ENCODE measurements at places on chromosomes 6 and 20.

DNA sequence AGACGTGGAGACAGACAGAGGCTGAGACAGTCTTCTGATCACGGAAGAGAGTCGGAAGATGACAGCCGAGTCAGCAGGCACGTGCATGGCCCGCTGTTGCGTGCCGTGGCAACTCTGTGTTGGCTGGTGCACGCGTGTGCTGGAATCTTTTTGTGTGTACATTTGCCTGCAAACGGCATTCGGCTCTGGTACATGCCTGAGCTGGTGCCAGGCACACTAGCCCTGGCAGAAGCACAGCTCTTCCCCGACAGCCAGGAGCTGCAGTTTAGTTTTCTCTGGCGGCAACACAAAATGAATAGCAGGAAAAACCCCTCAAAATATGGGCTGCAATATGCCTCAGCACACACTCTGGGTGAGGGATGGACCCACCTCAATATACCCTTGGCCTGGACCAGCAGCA lies 769 bp upstream of the PDYN start:
- DNase-seq: no peak

DNA sequence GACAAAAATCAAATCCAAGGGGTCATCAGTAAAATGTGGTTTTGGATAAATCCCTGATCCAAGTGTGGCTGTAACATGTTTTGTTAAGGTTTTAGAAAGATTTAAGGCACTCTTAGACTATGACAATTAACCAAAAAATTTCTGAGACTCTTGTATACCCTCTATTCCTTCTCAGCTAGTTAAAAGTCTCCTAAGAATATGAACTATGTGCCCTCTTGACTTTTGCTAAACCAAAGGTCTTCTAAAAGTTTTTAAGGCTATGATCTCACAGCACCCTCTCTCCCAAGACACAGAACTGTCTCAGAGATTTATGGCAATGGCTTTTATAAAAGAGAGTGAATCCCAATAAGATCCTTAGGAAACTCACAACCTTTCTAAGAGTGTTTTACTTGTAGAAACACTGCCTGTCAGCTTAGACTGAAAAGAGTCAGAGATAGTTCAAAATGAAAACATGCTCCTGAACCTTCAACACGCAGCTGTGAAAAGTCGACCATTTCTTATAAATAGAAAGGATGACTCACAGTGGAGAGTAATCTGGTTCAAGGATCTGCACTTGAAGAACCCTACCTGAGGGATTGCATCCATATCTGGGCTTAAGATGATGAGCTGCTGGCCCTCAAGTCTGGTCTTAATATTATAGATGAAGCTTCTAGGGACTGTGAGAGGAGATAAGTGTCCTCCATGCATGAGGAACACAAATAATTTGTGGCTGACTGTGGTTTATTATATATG lies 388.4 kb upstream of the GJE1 start:
- no peak for DNase-seq

GRCh38 chr20:50328222-50328979 lies 137.8 kb downstream of the CEBPB start:
- DNase-seq: no peak

DNA sequence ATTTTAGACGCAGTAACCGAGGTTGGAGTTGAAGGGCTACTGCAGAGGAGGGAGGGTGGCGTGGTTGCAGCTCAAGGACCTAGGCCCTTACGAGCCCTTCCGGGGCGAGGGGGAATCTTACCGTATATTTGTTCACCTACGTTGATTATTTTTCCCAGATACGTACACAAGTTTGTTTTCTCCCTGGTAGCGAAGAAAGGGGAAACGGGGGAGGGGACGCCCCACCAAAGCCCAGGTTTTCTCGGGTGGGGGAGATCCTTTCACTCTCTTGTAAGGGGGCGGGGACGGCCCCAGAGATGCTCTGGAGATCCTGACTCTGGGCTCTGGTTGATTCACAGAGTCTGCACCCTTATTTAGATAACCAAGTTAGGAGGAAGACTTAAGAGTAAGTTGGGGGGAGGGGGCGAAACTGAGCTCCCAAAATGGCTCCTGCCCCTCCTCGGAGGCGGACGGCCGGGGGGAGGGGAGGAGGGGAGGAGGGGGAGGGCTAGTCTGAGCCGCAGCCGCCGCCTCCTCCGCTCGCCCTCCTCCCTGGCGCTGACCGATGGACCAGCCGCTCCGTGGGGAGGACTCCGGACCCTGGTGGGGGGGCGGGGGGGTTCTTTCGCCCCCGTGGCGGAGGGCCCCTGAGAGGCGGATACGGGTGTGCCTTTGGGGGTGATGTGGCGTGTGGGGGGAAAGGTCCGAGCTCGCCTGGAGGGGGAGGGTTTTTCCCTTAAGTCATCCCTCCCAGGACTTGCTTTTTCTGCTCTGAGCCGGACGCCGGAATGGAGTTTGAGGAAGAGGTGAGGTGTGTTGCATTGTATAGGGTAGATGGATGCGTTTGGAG lies 2.2 kb downstream of the BRD2 start:
- peak; percentile 97 for DNase-seq

DNA sequence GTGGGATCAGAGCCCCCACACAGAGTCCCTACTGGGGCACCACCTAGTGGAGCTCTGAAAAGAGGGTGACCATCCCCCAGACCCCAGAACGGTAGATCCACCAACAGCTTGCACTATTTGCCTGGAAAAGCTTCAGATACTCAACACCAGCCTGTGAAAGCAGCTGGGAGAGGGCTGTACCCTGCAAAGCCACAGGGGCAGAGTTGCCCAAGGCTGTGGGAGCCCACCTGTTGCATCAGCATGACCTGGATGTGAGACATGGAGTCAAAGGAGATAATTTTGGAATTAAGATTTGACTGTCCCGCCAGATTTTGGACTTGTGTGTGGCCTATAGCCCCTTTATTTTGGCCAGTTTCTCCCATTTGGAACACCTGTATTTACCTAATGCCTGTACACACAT lies 260.4 kb downstream of the TBX18 start:
- DNase-seq: no peak

DNA sequence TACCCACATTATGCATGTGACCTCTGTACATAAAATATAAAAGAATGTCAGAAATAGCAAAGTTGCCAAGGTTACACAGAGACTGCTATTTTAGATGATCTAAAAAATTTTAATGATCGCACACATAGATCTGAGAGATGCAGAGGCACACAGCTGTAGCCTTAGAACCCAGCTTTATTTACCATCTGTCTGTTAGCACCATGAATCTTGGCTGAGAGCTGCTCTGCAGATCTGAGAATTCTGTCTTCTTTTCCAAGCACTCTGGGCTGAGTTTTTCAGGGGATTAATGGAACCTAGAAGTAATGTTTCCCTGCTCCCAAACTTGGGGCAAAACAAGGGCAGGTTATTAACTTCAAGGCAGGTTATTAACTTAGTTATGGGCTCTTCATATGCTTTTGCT lies 248.7 kb upstream of the JAG1 start:
- peak; percentile 7 for DNase-seq

GRCh38 chr6:110341663-110342596 lies 16.2 kb downstream of the METTL24 start:
- peak; percentile 58 for DNase-seq

GRCh38 chr6:138815797-138816528 lies 20.1 kb downstream of the ECT2L start:
- DNase-seq: peak; percentile 82

DNA sequence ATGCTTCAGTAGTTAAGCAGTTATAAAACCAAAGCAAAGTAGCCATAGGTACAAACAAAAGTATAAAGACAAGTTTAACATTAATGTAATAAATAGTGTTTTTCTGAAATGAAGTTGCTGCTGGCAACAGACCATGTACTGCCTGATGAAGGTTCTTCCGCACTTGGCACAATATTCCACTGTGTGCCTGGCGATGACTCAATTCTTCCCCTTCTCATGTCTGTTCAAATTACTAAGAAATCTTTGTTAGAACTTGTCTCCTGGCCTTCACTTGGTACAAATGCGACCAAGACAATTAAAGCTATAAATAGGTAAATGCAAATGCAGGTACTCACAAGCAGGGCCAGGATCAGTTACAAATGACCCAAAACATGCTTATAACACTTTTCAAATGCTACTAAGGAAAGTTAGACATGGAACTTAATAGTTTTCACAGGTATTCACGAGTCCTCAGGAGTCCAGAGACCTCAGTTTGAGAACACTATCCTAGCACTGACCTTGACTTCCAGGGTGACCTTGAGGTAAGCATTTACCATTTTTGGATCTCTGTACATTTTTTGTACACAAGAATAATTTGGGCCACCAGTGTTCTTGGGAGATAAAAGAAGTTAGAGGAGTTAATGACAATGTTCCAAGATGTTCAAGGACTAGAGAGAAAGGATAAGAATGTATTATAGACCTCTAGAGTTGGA lies 8.1 kb upstream of the DDR1 start:
- no peak for DNase-seq

DNA sequence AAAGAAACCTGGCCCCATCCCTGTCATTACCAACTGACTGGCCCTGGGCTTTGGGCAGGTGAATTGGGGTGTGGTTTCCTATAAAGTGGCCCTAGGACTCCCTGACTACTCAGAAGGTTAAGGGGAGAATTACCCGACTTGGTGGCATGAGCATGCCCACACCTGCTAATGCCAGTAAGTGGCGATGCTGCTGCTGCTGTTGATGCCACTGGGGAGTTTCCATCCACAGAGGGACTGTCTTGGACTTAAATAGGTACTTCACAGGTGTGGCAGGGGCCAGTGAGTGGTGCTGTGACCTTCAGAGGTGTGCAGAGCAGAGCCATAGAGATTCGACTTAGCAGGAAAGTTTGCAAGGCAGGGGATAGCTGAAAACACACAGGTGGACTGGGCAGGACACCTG lies 32.6 kb upstream of the MDFI start:
- DNase-seq: no peak
